Activated B cell treated with CpG ODN at 0.5 μM for 24 hours (primary cell): ENCODE measurements at places on chromosomes 1 and 21.

DNA sequence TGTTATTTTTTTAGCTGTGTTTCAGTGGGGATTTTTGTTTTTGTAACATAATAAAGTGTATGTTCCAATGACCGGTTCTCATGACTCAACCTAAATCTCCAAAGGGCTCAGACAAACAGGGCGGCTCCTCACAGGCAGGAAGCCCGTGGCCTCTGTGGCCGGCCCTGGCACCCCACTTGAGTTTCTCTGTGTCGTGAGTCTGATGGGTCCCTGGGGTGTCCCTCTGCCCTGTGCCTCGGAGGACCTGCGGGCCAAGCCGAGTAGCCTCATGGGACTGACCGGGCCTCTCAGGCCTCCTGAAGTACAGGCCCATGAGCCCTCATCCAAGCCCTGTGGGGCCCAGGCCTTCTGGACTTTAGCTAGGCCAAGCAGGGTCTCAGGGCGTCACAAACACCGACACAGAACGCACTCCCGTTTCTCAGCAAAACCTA is 16.1 kb upstream of the CCDC27 start:
- H3K27me3 ChIP-seq, result no peaks in the 10 kb centered on the region
- H3K27ac ChIP-seq, result no peak overlapping the region
- no peak for DNase-seq
- peaks cover 26% of the 10 kb centered on the region for H3K36me3 ChIP-seq

DNA sequence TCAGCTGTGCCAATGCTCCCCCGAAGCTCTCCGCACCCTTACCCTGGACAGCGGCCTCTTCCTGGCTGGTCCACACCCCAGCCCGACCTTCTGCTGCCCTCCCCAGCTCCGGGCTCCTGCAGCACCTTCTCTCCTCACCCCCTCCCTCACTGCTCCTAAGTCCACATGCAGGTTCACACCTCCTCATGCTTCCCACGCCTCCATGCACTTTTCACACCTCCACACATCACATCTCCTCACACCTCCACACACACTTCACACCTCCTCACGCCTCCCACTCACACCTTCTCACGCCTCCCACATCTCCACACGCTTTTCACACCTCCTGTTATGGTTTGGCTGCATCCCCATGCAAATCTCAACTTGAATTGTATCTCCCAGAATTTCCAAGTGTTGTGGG is 18.9 kb downstream of the GPR137B start:
- peaks cover 1% of the 10 kb centered on the region for H3K27me3 ChIP-seq
- H3K4me3 ChIP-seq, result peak overlapping the region; percentile 1
- no peak for DNase-seq
- peaks cover 67% of the 10 kb centered on the region for H3K4me1 ChIP-seq
- peaks cover 23% of the 10 kb centered on the region for H3K36me3 ChIP-seq

DNA sequence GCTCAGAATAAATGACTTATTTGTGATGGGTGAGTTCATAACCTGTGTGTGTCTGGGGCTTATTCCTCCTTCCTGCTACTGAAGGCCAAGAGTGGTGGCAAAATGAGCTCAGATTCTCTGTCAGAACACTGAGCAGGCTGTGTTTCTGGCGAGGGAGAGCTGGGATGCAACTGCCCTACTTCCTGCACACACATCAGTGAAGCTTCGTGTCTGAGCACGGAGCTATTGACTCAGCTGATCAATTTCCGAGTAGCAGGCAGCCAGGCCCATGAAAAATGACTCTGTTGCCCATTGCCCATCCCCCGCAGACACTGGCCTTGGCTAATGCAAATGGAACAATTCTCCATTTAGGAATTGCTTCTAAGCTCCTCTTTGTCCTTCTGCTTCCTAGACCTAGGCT is 27.7 kb downstream of the TNR start:
- DNase-seq, result no peak
- no peak overlapping the region for H3K4me3 ChIP-seq
- H3K36me3 ChIP-seq, result no peaks in the 10 kb centered on the region
- no peak overlapping the region for H3K27ac ChIP-seq
- H3K4me1 ChIP-seq, result no peaks in the 10 kb centered on the region

DNA sequence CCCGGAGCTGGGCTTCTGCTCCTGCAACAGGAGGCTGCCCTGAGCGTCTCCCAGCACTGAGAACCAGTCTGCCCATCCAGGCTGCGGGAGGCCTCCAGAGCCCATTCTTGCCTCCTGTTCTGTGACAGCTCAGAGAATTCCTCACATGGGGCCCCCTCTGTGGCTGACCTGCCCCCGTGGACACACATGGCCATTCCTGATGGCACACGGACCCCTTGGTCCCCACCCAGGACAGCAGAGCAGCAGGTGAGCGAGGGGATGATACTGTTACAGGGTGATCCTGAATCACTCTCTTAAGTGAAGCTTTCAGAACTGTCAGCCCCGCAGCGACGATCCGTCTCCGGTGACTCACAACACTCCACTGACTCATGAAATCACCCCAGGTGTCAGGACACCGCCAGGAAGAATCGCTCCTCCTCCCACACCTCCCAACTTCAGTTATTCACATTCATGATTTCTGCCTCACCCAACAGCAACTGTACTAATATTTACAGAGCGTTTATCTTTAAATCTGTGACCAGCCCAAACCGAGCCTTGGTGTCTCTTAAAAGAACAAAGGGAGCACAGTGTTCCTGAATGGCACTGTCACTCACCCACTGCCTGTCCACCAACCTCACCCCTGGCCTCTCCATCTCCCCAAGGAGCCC is 22.5 kb downstream of the CHD5 start:
- H3K4me3 ChIP-seq, result no peak overlapping the region
- no peaks in the 10 kb centered on the region for H3K36me3 ChIP-seq
- H3K27ac ChIP-seq, result no peak overlapping the region
- DNase-seq, result no peak
- H3K4me1 ChIP-seq, result no peaks in the 10 kb centered on the region

GRCh38 chr1:207762622-207763021 is 10.8 kb downstream of the CD46 start:
- H3K4me1 ChIP-seq, result no peaks in the 10 kb centered on the region
- no peak for DNase-seq
- no peak overlapping the region for H3K27ac ChIP-seq
- no peak overlapping the region for H3K4me3 ChIP-seq
- no peaks in the 10 kb centered on the region for H3K27me3 ChIP-seq
- peaks cover 81% of the 10 kb centered on the region for H3K36me3 ChIP-seq

DNA sequence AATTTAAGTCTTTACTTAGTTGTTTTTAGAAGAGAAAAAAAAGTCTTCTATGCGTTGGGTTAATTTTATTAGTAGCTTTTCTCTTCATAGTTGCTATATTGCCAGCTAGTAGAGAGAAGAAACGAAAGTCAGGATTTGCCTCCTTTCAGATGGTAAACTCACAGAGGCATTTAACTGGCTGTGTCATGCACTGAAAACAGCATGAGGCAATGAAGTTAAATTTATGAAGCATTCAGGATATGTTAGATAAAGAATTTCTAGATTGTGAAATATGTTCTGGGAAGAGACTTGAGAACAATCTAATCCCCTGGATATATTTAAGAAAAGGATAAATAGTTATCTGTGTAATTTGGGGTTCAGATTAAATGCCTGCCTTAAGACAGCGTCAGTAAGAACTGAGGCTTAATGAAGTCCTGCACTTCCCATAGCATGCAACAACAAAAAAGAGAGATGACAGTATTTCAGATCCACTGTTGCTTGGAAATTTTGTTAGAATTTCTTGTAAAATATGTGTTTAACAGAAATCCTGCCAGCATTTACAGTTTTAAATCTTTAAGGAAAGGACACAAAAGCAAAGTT is 1.7 kb downstream of the ANGPTL1 start:
- peaks cover 58% of the 10 kb centered on the region for H3K36me3 ChIP-seq
- no peak for DNase-seq
- peaks cover 49% of the 10 kb centered on the region for H3K4me1 ChIP-seq
- H3K27ac ChIP-seq, result peak overlapping the region; percentile 50
- no peaks in the 10 kb centered on the region for H3K27me3 ChIP-seq

- no peaks in the 10 kb centered on the region for H3K27me3 ChIP-seq
- peaks cover 40% of the 10 kb centered on the region for H3K4me1 ChIP-seq
- H3K4me3 ChIP-seq, result no peak overlapping the region
- H3K27ac ChIP-seq, result no peak overlapping the region
- H3K36me3 ChIP-seq, result peaks cover 27% of the 10 kb centered on the region
- DNase-seq, result no peak
Measured at GRCh38 chr1:24796524-24796923, 51.3 kb downstream of the CLIC4 start.

GRCh38 chr1:151638074-151638775 is 26.4 kb downstream of the SNX27 start:
- H3K27ac ChIP-seq, result no peak overlapping the region
- peaks cover 28% of the 10 kb centered on the region for H3K36me3 ChIP-seq
- no peak overlapping the region for H3K4me3 ChIP-seq
- H3K4me1 ChIP-seq, result peaks cover 9% of the 10 kb centered on the region
- no peaks in the 10 kb centered on the region for H3K27me3 ChIP-seq

DNA sequence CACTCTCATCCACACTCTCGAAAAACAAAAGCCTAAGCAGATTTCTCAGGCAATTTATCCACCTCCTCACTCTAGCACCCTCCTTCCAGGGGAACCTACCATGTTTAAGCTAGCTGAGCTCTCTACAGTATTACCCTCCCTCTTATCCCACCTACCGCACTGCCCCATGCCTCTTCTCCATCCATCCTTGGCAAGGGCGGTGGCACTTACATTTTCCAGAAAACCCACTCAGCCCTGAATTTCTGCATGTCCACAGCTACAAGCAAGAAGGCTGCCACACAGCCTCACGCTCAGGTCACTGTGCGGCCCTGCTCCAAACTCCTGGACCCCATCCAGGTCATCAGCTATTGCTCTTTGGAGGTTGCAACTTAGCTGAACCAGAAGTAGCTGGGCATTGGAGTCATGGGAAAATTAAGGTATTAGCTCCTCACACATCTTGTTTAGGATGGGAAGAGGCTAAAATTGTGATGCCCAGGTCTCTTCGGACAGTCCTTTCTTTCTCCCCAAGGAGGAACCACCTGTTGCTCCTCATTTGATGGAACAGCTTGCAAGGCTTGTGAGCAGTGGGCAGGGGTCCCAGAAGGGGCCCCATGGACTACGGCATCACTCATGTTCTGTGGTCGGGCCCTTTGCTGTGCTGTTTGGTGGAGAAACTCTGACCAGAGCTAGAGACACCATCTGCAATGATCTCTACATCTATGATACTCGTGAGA is 1.1 kb downstream of the KLHDC9 start:
- DNase-seq, result no peak
- H3K4me3 ChIP-seq, result peak overlapping the region; percentile 81
- H3K27ac ChIP-seq, result peak overlapping the region; percentile 76
- H3K36me3 ChIP-seq, result peaks cover 40% of the 10 kb centered on the region
- peaks cover 35% of the 10 kb centered on the region for H3K4me1 ChIP-seq

GRCh38 chr21:14259747-14260146 is 43.8 kb downstream of the RBM11 start:
- no peak overlapping the region for H3K27ac ChIP-seq
- no peaks in the 10 kb centered on the region for H3K4me1 ChIP-seq
- H3K27me3 ChIP-seq, result peaks cover 2% of the 10 kb centered on the region

- no peaks in the 10 kb centered on the region for H3K4me1 ChIP-seq
- DNase-seq, result no peak
- no peaks in the 10 kb centered on the region for H3K27me3 ChIP-seq
- no peak overlapping the region for H3K27ac ChIP-seq
- peaks cover 78% of the 10 kb centered on the region for H3K36me3 ChIP-seq
- H3K4me3 ChIP-seq, result no peak overlapping the region
Measured at GRCh38 chr1:88777604-88778149, 93.6 kb downstream of the PKN2 start.

DNA sequence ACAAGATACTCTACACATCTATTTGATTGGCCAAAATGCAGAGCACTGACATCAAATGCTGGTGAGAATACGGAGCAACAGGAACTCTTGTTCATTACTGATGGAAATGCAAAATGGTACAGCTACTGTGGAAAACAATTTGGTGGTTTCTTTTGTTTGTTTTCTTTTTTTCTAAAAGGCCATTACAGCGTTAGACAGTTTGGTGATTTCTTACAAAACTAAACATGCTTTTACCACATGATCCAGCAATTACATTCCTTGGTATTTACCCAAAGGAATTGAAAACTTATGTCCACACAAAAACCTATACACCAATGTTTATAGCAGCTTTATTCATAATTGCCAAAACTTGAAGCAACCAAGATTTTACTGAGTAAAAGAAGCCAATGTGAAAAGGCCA is 66.4 kb upstream of the FBXO28 start:
- peaks cover 22% of the 10 kb centered on the region for H3K27me3 ChIP-seq
- no peak for DNase-seq
- H3K27ac ChIP-seq, result no peak overlapping the region
- H3K36me3 ChIP-seq, result no peaks in the 10 kb centered on the region
- no peak overlapping the region for H3K4me3 ChIP-seq

GRCh38 chr21:25428537-25428936 is 178.7 kb downstream of the MRPL39 start:
- peak overlapping the region; percentile 35 for H3K4me3 ChIP-seq
- H3K27ac ChIP-seq, result peak overlapping the region; percentile 65
- no peaks in the 10 kb centered on the region for H3K27me3 ChIP-seq
- peaks cover 53% of the 10 kb centered on the region for H3K4me1 ChIP-seq

DNA sequence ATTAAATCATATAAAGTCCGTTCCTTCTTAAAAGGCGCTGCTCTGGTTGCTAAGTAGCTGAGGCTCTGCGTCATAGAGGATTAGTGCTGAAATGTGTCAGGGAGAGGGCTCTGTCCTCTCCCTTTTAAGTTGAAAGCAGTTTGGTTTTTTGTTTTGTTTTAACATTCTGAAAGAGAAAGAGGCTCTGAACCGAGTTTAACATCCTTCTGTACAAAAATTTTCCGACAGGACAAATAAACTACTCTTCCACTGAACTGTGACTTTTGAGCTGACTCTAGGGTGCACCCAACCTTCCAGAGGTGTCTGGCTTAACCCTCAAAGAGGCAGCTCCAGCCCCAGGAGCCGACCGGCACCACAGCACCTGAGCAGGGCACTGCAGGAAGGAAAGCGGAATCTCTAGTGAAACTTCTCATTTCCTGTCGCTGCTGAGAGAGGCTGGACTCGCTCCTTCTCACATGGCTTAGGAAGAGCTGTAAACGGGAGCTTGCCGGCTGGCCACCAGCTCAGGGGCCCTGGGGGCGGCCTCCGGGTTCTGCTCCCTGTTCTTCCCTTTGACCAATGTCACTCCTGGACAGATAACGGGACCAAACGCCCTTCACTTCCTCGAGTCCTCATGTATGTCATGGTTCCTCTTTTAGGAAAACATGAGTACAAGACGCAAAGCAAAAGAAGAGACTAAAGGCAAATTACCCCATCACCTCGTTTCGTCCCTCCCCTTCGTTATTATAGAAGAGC is 1.2 kb downstream of the VAV3 start:
- H3K27ac ChIP-seq, result peak overlapping the region; percentile 99
- peaks cover 14% of the 10 kb centered on the region for H3K36me3 ChIP-seq
- peak overlapping the region; percentile 93 for H3K4me3 ChIP-seq
- H3K4me1 ChIP-seq, result peaks cover 61% of the 10 kb centered on the region
- DNase-seq, result peak; percentile 70

GRCh38 chr1:110780600-110781484 is 92.1 kb upstream of the CD53 start:
- no peaks in the 10 kb centered on the region for H3K36me3 ChIP-seq
- H3K4me1 ChIP-seq, result peaks cover 43% of the 10 kb centered on the region
- H3K4me3 ChIP-seq, result peak overlapping the region; percentile 47
- H3K27ac ChIP-seq, result no peak overlapping the region
